ENCODE measurements at places on chromosomes 3 and 15.

DNA sequence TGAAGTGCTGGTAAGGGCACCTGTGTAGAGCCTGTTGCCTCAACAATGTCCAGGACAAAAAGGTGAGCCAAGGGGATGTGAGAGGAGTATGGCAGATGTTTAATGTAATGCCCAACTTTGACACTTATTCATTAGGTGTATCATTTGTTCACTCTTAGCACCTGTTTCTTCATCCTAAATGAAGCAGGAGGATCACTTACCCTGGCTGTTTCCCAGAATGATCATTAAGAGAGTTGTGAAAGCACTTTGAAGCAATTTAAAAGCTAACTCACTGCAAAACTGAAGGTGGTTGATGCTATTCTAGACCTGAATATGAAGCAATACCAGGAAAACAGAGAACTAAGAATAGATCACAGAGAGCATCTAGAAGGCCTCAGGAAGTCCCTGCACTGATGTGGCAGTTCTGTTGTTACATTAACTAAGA is 3.4 kb upstream of the HHLA2 start:
- DNase-seq: no peak

- DNase-seq: no peak
Observed at GRCh38 chr15:99503411-99503810, 62.4 kb upstream of the MEF2A start.

- peak; percentile 55 for DNase-seq
Observed at GRCh38 chr15:38846346-38846745, 281.7 kb upstream of the RASGRP1 start.

DNA sequence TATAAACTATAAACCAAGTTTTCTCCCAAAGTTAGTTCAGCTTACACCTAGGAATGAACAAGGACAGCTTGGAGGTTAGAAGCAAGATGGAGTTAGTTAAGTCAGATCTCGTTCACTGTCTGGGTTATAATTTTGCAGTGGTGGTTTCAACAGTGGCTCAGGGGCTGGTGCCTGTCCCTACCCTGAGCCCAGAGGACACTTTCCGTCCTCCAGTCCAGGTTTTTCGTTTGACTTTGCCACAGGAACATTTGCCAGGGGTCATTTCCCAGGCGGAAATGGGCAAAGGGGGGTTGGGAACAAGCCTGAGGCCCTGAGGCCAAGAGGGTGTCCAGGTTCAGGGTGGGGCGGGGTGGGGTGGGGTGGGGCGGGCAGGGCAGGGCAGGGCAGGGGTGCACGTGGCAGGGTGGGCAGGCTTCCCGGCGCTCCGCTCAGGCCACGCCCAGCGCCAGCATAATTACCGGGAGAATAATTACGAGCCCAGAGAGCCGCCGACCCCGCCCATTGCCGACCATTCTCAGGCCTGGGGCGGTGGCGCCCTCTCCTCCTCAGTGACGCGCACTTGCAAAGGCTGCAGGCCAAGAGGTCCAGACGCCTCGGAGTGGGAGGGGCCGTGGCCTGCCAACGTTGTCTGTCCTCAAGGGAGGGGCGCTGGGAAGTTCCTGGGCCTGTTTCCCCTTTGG is 70.4 kb downstream of the KLF13 start:
- DNase-seq: peak; percentile 26

GRCh38 chr15:77496715-77497109 is 76.0 kb downstream of the HMG20A start:
- DNase-seq: peak; percentile 97

DNA sequence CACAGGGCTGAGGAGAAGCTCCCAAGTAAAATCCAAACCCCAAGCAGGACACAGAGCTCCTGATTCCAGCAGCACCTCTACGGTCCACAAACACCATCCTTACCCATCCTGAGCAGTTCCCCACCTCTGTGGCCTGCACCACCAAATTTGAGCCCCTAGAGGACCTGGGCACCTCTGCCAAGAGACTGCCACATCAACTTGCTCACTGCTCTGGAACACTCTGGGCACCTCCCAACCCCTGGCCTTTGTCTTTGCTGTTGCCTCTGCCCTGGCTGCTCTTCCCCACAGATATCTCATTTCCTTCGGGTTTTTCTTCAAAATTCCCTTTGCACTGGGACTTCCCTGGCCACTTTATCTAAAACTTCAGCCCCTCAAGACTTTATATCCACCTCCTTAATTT is 5.8 kb downstream of the RLBP1 start:
- DNase-seq: no peak

- no peak for DNase-seq
Observed at GRCh38 chr3:111314181-111314873, 227.7 kb upstream of the CD96 start.

GRCh38 chr15:70252951-70253320 is 155.2 kb upstream of the TLE3 start:
- DNase-seq: no peak

GRCh38 chr3:62373714-62374333 is 474 bp upstream of the FEZF2 start:
- DNase-seq: no peak

GRCh38 chr3:141419946-141420345 is 51.6 kb downstream of the ZBTB38 start:
- no peak for DNase-seq

- DNase-seq: no peak
Observed at GRCh38 chr3:168307893-168308292, 212.2 kb upstream of the GOLIM4 start.

DNA sequence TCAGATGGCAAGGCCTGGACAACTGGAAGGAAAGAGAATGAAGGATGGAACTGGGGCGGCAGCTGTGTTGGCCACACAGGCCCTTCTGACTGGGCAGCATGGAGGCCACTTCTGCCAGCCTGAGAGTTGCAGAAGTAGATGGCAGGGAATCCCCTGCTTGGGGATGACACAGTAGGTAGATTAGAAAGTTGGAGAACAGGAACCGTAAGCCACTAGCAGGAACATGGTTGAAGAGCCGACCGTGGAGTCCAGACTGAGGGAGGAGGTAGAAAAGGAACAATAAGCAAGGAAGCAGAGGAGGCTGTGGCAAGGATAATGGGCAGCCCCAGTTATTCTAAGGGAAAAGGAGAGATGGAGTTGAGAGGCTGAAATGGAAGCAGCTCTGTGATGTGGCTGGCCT is 26.4 kb upstream of the ZNF774 start:
- DNase-seq: no peak

- DNase-seq: no peak
Observed at GRCh38 chr3:171366043-171366442, 94.2 kb downstream of the TNIK start.
